ENCODE measurements at places on chromosomes 7 and 10.

- no peak for DNase-seq
Observed at GRCh38 chr7:120714945-120715344, 143.0 kb downstream of the TSPAN12 start.

DNA sequence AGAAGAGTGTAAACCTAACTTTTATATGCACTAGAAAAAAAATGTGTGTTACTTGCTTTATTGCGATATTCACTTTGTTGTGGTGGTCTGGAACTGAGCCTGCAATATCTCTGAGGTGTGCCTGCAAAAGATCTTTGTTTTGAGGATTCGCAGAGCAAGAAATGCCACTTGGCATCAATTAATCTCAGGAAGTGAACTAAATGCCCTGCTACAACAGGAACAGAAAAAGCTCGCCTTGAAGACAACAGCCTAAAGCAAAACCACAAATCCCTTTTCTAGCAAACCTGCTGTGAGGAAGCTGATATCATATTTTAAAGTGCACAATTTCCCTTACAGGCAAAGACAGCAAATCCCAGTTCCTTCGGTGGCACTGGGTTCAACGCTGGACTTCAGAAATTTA, 675.8 kb downstream of the KCNMA1 start:
- DNase-seq = no peak

GRCh38 chr10:33547976-33548375, 213.5 kb upstream of the NRP1 start:
- DNase-seq = no peak

- no peak for DNase-seq
Observed at GRCh38 chr7:51113560-51113959, 203.0 kb downstream of the COBL start.

- no peak for DNase-seq
Observed at GRCh38 chr7:150923196-150923595, 54.9 kb downstream of the KCNH2 start.

DNA sequence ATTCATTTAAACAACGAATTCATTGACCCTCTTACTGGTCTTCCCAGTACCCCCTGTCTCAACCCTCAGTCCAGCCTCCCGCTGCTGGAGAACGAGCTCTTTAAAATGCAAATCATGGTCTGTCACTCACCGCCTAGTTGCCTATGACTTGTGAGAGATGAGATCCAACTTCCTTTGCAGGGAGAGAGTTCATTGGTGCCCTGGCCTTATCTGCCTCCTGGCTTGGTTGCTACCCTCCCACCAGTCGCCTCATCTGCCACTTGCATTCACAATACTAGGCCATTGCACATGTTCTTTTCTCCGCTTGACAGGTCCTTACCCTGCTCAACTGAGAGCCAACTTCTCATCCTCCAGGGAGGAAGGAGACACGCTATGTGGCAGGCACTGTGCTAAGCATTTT, 54.0 kb upstream of the MXI1 start:
- DNase-seq = no peak

DNA sequence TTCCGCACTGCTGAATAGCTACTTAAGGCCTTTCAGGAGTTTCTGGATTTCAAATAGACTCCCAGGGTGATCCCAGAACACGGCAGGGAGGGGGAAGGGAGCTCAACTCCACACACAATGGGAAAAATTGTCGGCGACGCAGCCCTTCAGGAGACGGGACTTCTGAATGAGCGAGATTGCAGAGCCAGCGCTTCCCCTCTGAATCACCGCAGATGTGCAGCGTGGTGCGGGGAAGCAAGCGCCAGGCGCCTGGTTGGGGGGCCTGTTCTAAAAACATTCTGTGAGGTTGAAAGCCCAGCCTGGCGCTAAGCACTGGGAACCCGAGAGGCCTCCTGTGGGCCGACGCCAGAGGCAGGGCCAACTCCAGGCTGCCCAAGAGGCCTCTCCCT, 163.3 kb downstream of the MAD1L1 start:
- DNase-seq = no peak

- DNase-seq = no peak
Observed at GRCh38 chr10:718143-718700, 28.8 kb upstream of the DIP2C start.

GRCh38 chr7:127413962-127414361, 21.5 kb upstream of the ZNF800 start:
- DNase-seq = no peak

All from effector CD4-positive, alpha-beta T cell (primary cell).